Midbrain (tissue), 1 donor: ENCODE measurements at places on chromosomes 13 and 19.
A peak's percentile ranks its signal among the peaks of the same experiment; 100 is the strongest.

DNA sequence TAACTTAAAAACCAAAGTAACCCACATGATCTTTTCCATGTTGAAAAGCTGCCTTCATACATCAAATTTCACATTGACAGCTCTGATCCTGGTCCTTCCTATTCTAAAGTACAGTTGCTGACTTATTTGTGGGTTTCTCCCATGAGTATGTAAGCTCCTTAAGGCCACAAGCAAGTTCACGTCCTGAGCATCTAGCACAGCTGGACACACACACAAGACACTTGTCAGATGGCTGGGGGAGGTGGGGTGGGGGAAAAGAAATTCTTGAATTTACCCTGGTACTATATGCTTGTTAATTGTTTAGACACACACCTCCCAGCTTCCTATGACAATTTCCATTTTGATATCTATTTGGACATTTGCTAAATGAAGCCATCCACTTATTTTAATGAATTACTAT, 162.8 kb downstream of the ZIC5 start:
- DNase-seq = no peak

DNA sequence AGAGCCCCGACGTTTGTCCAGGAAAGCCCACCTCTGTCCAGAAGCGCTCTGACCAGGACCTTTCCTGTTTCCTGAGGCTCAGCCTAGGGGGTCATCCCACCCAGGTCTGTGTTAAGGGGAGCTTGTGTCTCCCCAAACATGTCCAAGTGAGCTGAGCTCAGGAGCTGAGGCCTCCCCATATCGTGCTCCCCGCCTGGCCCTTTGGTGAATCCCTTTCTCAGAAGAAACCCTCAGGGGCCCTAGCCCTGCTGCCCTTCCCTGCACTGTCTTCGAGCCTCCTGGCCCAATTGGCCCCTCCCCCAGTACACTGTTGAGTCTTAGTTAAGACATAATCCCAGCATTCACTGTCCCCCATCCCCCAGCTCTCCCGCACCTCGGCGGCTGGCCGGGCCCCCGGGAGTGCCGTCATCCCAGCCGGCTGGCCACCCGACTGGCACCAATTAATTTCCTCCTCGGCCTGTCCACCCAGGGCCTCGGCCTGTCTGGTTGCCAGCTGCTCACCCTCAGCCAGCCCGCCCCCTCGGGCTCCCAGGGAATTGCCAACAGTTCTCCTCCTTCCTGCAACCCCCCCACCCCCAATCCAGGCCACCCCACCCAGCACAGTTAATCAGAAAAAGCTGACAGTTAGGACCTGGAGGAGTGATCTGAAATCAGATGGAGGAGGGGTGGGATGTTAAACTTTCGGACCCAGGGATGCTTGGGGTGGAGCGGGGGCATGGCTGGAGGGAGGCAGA, 13.6 kb downstream of the IER2 start:
- no peak for DNase-seq

DNA sequence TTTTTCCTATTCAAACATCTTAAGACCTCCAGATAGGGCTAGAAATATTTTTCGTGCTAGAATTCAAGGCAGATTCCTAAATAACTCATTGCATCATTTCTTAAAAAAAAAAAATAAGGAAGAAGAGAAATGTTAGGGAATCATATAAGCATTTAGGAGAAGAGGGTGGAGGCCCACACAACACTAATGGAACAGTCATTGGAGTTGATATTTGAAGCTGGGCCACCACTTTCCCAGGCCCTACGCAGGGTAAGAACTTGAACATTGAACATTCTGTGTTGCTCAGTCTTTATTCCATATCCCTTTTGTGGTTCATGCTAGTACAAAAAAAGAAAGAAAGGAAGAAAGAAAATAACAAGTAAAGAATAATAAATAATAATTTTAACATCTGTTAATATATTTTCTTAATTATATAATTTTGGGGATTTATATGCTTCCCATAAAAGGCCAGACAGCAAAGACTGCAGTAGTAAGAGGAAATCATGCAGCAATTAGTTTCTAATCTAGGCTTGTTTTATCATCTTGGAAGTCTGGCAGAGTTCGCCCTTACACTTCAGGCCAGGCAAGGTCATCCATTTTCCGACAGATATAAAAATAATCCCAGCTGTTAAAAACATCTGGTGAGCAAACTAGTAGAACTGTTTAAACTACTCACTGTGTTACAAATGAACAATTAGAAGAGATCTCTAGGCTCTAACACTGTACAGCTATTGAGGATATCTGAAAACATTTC, 127.7 kb downstream of the FRY start:
- DNase-seq = no peak

GRCh38 chr13:39485314-39485700, 117.7 kb downstream of the LHFPL6 start:
- DNase-seq = no peak

DNA sequence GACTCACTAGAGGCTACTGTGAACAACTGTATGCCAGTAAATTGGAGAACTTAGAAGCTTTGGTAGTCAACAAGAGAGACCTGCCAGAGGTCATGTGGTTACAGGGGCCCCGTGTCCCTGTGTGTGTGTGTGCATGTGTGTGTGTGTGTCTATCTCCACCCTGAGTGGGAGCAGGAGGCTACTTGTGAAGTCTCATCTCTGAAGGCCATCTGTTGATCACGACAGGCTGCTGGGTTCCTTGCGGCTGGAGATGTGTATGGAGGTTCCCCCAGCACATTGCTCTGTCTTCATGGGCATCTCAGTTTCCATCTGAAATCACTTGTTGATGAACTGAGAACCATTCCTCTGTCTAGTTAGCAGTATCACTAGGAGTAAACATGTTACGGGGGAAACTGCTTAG, 58.2 kb upstream of the TEX29 start:
- DNase-seq = no peak

- DNase-seq = peak; percentile 80
These were observed 9.8 kb upstream of the ZNF627 start for GRCh38 chr19:11587302-11587974.

GRCh38 chr13:43306372-43306771, 283.0 kb downstream of the DNAJC15 start:
- DNase-seq = no peak

- DNase-seq = no peak
These were observed 56.9 kb upstream of the TEX29 start for GRCh38 chr13:111263566-111263965.

DNA sequence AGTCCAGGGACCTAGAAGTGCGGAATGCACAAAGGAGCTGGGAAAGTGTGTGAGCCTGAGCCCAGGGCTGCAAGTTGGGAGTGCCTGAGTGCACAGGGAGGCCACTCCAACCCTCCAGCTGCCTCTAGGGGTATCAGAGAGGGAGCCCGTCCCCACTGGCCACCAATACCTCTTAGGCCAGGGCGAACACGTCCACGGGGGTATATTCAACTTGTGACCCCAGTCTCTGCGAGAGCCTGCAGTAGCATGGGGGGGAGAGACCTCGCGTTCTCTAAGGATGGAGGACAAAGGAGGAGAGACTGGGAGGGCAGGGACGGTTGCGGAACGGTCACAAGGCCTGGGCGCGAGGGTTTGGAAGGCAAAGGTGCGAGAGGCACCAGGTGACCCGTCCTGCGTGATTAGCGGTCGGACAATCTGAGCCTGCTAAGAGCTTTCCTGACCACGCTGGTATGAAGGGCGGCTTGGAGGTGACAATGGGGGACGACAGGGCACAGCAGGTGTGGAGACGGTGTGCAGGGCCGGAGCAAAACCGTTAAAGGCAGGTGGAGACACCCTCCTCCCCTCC, 676 bp downstream of the CD320 start:
- DNase-seq = no peak

GRCh38 chr13:82802528-82802927, 1079.7 kb downstream of the SLITRK1 start:
- DNase-seq = no peak

DNA sequence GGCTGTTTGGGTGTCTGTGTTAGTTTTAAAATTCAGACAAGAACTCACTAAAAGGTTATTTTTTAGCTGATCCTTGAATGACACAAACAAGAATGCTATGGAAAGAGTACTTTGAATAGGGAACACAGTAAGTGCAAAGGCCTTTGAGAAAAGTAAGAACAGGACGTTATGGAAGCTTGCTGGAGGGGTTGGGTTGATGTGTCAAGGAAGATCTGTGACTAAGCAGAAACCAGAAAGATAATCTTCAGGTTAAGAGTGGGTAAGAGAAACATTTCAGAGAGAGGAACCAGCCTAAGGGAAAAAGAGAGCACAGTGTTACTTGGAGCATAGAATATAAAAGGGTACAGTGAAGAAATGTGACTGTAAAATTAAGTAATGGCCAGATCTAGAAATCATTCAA, 41.2 kb upstream of the TRPC4 start:
- no peak for DNase-seq

- no peak for DNase-seq
These were observed 19.8 kb downstream of the ZNF586 start for GRCh38 chr19:57789288-57789687.

- no peak for DNase-seq
These were observed 988.6 kb downstream of the PCDH17 start for GRCh38 chr13:58620176-58620575.
